ENCODE measurements at places on chromosomes 3 and 15. TPM values are rescaled to one million over a fixed set of nuclear protein-coding genes. Genes with fewer than 3 reads are reported as not detected.

MST1 gene
- total RNA-seq = 25.6 TPM

OSTN gene
- not detected for total RNA-seq

MYO5C gene
- 0.58 TPM for total RNA-seq

PLA1A gene
- not detected for total RNA-seq

SLC28A2 gene
- not detected for total RNA-seq

DAZL gene
- total RNA-seq = not detected

FAIM gene
- total RNA-seq = 39.2 TPM

SI gene
- total RNA-seq = not detected

ZCWPW2 gene
- not detected for total RNA-seq

TGM5 gene
- not detected for total RNA-seq

ENTPD3 gene
- total RNA-seq = not detected

CSPG4 gene
- total RNA-seq = 0.11 TPM

MAGEL2 gene
- not detected for total RNA-seq

TMEM207 gene
- not detected for total RNA-seq

PLA2G4E gene
- not detected for total RNA-seq

GPR156 gene
- not detected for total RNA-seq

ATP10A gene
- not detected for total RNA-seq

PGBD4 gene
- 5.2 TPM for total RNA-seq

KIF15 gene
- total RNA-seq = 15.2 TPM

LDHAL6B gene
- not detected for total RNA-seq

TP63 gene
- total RNA-seq = not detected

CGGBP1 gene
- total RNA-seq = 56.9 TPM

MLH1 gene
- 61.4 TPM for total RNA-seq

PIGZ gene
- 0.37 TPM for total RNA-seq

TMEM212 gene
- total RNA-seq = not detected

ATP8B4 gene
- total RNA-seq = not detected

SLC24A5 gene
- total RNA-seq = not detected

SOX2 gene
- 0.63 TPM for total RNA-seq

ATP2C1 gene
- total RNA-seq = 133 TPM

MED12L gene
- total RNA-seq = 2.4 TPM

SEMA3G gene
- 0.11 TPM for total RNA-seq

TXNRD3 gene
- not detected for total RNA-seq

LSAMP gene
- not detected for total RNA-seq

EXOSC7 gene
- total RNA-seq = 67.1 TPM
